CD8-positive, alpha-beta memory T cell (primary cell): ENCODE measurements at places on chromosomes 11 and 22.

GRCh38 chr11:66070604-66071380, 720 bp downstream of the PACS1 start:
- peak; percentile 12 for DNase-seq

DNA sequence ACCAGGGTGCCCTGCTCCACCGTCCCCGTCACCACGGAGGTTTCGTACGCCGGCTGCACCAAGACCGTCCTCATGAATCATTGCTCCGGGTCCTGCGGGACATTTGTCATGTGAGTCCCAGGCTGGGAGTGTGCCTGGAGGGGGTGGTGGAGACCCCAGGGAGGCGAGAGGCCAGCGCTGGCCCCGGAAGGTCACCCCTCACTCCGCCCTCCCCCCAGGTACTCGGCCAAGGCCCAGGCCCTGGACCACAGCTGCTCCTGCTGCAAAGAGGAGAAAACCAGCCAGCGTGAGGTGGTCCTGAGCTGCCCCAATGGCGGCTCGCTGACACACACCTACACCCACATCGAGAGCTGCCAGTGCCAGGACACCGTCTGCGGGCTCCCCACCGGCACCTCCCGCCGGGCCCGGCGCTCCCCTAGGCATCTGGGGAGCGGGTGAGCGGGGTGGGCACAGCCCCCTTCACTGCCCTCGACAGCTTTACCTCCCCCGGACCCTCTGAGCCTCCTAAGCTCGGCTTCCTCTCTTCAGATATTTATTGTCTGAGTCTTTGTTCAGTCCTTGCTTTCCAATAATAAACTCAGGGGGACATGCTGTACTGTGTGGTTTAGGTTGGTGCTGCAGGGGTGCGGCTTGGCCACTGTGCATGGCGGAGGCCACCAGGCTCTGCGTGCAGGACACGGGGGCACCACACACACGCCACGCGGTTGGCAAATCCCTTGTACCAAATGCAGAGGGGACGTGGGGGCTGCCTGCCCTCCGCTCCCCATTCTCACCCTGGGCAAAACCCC, 35.4 kb downstream of the MUC2 start:
- no peak for DNase-seq

- no peak for DNase-seq
Observed at GRCh38 chr11:6249770-6250555, 9.7 kb upstream of the CCKBR start.

DNA sequence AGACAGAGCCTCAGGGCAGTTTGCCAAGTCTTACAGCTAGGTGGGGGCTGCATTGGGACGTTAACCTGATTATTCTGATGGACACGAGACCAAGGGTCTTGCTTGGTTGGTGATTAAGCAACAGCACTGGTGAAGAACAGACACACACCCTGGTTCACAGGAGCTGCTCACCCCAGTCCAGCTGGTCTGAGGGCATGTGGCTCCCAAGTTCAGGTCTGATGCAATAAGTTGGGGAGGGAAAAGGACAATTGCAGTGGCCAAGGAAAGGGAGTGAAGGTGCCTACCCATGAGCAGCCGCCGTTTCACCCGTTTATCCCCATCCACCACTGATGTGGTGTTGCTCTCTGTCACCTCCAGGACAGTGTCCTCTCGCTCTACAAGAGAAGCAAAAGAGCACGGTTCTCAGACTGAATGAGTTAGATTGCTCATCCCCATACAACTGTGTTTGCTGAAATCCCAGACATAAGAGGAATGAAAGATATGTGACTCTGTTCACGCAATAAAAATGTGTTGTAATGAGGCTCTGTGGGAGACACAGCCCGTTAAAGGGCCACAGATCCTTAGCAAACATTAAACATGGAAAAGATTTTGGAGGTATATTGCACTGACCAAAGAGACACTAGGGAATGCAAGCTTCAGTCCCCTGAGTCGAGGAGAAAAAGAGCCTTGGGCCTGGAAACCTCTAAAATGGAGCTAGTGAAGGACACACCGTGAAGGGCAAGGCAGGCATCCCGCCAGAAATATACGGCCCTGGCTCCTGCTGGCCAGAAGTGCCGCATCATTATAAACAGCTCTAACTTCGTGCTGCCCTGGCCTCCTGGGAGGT, 25.6 kb downstream of the SCUBE2 start:
- DNase-seq = no peak

GRCh38 chr11:20089796-20090653, 70.2 kb downstream of the DBX1 start:
- no peak for DNase-seq

DNA sequence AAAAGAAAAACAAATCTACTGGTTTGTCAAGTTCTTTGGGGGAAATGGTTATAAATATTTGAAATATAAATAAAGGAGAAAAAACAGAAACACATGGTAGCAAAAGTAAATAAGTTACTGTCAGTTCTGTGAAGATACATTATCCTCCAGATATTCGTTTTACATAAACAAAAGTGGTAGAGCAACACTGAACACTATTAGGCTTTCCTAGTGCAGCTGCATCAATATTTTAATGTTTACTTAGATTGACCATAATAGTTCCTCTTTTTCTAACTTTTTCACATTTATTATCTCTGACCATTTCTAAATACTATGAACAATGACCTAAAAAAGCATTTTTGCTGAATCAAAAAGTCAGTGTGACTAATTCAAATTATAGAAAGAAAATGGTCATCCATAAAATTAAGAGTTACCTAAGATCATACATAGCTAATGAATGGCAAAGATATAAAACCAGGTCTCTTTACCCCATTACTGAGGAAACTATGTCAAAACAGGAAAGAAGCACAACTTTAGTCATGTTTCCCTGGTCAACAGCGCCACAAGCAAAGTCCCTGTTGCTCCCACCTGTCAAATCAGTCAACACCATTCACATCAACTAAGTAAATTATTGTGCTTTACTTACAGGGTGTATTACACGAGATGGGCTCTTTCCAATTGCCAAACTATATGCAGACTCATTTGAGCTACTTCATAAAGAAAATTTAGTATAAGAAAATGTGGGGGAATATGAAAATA, 38.5 kb downstream of the SBF2 start:
- no peak for DNase-seq

DNA sequence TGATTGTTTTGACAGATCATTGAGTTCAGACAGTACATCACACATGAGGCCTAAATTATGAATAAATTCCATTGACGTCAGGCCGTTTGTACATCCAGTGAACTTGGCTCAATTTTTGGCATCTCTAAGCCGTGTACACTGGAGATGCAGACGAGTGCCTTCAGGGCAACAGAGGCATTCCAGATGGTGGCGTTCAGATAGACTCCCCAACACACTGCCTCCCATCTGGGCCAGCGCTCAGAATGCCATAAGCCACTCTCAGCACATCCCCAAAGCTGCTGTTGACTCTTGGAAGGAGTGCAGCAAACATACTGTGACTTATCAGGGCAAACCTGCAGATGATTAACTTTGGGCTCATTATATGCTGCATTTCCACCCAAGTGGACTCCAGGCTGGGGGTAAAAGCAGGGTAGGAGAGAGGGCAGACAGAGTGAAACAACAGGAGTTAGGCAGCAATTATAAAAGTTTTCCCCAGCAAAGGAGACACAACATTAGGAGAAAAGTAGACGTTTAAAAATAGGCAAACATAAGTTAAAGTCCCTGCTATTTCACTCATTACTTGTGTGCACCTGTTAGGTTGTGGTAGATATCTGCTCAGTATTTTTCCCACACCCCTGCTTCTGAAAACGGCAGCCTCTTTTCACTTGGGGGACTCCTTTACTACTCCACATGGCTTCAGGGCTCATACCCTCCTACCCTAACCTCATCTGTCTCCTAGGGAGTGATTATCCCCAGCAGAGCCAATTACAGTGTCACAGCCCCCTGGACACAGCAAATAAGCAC, 60.2 kb upstream of the PDE3B start:
- no peak for DNase-seq

GRCh38 chr11:122666743-122667142, 11.2 kb downstream of the UBASH3B start:
- no peak for DNase-seq
